ENCODE measurements at places on chromosomes 5 and 9.

DNA sequence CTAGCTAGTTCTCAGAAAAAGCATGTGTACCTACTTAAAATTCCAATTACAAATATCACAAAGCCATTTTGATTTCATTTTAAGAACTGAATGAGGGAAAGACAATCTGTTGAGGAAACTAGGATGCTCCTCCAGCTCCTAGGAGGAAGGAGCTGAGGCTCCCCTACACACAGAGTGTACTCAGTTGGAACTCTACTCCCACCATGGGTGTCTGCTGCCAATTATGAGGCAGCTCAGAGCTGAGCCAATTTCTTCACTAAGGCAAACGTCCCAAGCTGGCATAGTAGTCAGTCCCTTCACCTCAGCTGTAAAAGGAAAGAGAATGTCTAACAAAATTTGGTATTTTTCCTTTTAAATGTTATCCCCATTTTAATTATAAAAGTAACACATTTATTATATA lies 300.0 kb upstream of the TRPC7 start:
- DNase-seq: no peak

GRCh38 chr9:124632077-124632621 lies 125.0 kb upstream of the NR5A1 start:
- DNase-seq: peak; percentile 22

DNA sequence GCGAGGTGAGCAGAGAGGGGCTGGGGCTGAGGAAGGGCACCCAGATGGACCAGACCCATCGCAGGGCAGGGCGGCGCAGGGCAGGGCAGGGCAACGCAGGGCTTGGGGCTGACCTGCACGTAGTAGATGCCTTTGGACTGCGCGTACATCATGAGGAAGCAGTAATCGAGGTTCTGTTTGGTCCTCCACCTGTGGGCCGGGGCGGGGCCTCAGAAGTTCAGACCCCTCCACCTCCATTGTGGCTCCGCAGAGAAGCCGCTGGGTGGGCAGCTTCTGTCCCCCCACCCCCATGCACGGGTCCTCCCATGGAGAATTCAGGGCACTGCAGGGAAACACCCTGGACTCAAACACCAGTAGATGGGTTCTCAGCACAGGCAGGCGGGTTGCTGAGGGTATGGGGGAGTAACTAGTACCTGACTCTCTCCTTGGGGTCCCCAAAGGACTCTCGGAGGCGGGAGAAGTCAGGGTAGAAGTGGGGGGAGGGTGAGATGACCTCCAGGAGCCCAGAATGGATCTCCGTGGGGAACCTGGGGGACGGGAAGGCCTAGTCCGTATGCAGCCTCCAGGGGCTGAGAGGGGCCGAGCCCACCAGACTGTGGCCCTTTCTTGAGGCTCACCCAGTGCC lies 6.4 kb downstream of the LTC4S start:
- DNase-seq: no peak

GRCh38 chr5:170974461-170974860 lies 112.6 kb downstream of the RANBP17 start:
- no peak for DNase-seq

- peak; percentile 90 for DNase-seq
Measured at GRCh38 chr5:163565931-163566608, 60.7 kb downstream of the MAT2B start.

DNA sequence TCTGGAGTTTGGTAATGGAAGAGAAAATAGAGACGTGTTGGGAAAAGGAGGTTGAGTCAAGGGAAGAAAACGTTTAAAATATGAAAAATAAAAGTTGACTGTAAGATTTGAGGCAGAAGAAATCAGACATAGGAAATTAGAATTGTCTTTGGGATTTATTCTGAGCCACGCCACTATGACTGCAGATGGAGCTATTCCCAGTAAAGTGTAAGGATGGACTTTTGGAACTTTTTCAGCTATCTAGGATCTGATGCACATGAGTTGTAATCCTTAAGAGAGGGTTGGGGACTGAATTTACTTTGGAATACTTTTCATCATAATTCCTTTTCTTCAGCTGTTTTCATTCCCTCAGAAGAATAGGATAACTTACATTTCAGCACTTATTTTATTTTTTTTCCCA lies 336.7 kb downstream of the FAM170A start:
- DNase-seq: no peak
